Activated CD4-positive, alpha-beta T cell treated with anti-CD3 and anti-CD28 coated beads for 24 hours (primary cell): ENCODE measurements at places on chromosomes 11 and 22.

GRCh38 chr11:112652786-112653390, 308.3 kb upstream of the NCAM1 start:
- no peak for DNase-seq

GRCh38 chr11:113873236-113873626, 2.1 kb downstream of the USP28 start:
- no peak for DNase-seq

GRCh38 chr11:85540635-85541205, 86.4 kb downstream of the DLG2 start:
- no peak for DNase-seq

GRCh38 chr11:2301631-2302305, at the start of the genes C11orf21 and TSPAN32:
C11orf21 (minus strand) TSS chr11:2301918; CDS start chr11:2301808, 110 bp downstream.
TSPAN32 (plus strand) TSS chr11:2302013; CDS start chr11:2302150, 137 bp downstream.
- DNase-seq, result no peak

- DNase-seq, result no peak
These were observed 22.9 kb upstream of the ARHGAP8 start for GRCh38 chr22:44729391-44730021.

DNA sequence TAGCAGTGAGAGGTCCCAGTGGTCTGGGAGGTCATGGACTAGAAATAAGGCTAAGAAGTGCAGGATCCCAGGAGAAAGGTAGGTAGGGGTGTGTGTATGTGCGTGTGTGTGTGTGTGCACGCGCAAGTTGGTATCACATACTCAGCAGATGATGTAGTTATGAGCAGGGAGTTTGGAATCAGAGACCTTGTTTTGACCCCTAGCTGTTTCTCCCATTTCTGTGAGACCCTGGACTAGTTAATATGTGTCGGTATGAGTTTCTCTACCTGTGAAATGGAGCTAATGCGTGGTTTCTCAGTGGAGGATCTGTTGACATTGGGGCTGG, 1.3 kb downstream of the SERPING1 start:
- DNase-seq, result no peak

- no peak for DNase-seq
These were observed 73.7 kb upstream of the KIRREL3 start for GRCh38 chr11:127074151-127074761.

DNA sequence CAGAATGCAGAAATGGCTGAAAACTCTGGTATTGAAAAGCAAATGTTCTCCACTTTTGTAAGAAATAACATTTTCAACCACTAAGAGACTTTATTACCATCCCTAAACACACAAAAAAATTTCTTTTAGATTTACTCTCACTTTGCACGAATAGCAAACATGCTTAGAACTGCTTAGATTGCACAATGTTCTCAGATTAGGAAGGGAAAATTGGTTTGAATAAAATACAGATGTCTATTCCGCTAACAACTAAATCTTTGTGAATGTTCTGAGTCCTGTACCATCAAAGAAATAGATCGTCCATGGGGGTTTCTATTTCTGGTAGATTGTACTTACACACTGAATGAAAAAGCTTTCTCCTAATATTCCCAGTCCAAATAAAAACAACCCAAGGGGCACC, 40.1 kb downstream of the BDNF start:
- DNase-seq, result no peak

GRCh38 chr11:122123263-122123929, 7.4 kb upstream of the BLID start:
- DNase-seq, result no peak

DNA sequence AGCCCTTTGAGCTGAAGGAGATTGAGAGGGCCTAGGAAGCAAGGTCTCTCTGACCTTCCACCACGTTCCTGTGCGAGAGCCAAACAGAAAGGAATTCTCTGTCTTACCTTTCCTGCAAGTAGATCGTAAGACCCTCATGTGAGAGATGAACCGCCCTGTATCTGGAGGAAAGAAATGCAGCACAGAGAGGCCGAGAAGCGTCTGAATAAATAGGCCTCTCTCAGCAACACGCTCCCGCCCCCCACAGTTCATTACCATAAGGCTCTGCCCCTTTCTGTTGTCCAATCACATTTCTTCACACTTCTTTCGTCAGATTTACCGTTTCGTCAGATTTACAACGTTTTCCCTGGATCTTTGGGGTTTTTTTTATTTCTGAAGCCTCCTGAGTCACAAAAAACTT, 90.3 kb downstream of the BLID start:
- DNase-seq, result no peak

- no peak for DNase-seq
These were observed 878.1 kb downstream of the BRD1 start for GRCh38 chr22:48949375-48950149.

DNA sequence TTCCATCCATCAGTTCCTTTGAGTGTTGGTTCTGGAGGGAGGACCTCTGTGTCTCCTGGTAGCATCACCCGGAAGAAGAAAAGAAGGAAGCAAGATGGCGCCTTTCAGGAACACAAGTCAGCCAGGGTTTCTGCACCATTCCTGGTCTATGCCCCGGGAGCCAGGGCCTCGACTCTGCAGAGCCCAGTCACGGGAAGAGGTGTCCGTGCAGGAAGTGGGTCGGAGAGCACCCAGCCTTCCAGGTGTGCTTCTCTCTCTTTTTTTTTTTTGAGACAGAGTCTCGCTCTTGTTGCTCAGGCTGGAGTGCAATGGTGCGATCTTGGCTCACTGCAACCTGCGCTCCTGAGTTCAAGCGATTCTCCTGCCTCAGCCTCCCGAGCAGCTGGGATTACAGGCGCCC, 21.2 kb downstream of the MRPL21 start:
- DNase-seq, result no peak

- DNase-seq, result no peak
These were observed 7.8 kb downstream of the ADAMTS8 start for GRCh38 chr11:130420478-130421198.
